T-helper 17 cell (primary cell): ENCODE measurements at places on chromosomes 2 and 18.

DNA sequence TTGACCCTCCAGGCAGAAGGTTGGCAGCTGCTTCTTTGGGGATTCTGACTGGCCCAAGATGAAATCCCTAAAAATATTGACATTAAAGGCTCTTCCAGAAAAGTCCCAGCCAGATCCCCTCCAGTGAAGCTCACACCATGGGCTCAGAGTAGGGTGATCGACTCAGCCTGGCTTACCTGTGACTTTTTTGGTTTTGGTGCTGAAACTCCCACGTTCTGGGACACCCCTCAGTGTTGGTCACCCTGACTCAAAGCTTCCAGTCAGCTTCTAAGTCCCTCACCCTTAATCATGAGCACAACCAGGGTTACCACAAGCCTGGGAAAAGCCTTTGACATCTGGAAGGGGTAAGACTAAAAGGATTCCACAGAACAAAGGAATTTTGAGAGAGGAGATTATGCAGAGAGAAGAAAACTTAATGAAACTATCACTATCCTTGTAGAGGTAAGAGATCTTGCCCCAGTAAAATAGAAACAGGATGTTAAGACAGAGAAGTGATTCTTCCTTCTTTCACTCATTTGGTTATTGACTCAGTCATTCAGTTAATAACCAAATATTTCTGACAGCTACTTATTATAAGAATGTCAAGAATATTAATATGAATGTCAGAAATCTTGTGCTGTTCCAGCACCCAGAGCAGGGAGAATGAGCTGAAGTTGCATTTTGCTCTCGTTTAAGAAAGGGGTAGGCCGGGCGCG lies 66.8 kb upstream of the SEC11C start:
- DNase-seq = no peak

- no peak for DNase-seq
Observed at GRCh38 chr2:226427538-226428307, 371.9 kb downstream of the IRS1 start.

DNA sequence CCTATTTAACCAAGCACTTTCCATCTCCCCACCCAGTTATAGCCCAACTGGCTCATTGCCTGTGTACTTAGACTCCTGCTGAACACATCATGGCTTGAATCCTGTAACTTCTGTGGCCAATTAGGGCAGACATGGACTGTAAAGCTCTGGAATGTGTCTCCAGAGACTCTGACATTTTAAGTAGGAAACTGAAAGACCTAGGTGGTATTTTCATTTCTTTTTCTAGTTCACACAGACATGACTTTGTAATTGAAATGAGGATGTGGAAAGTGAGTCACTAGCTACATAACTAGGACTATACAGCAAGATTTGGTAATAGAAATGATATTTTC lies 12.2 kb downstream of the DOK1 start:
- no peak for DNase-seq

- DNase-seq = no peak
Observed at GRCh38 chr18:62144338-62144737, 42.5 kb downstream of the PIGN start.

DNA sequence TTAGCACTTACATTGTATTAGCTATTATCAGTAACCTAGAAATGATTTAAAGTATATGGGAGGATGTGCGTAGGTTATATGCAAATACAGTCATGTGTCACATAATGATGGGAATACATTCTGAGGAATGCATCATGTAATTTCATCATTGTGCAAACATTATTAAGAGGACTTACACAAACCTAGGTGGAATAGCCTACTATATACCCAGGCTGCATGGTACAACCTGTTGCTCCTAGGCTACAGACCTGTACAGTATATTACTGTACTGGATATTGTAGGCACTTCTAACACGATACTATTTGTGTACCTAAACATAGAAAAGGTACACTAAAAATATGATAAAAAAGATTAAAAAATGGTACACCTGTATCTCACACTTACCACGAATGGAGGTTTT lies 7.9 kb downstream of the RIF1 start:
- DNase-seq = no peak

- DNase-seq = no peak
Observed at GRCh38 chr2:21198637-21199036, 74.9 kb downstream of the TDRD15 start.
